Kidney (tissue), 22 donors: ENCODE measurements at places on chromosomes 2 and 18.

DNA sequence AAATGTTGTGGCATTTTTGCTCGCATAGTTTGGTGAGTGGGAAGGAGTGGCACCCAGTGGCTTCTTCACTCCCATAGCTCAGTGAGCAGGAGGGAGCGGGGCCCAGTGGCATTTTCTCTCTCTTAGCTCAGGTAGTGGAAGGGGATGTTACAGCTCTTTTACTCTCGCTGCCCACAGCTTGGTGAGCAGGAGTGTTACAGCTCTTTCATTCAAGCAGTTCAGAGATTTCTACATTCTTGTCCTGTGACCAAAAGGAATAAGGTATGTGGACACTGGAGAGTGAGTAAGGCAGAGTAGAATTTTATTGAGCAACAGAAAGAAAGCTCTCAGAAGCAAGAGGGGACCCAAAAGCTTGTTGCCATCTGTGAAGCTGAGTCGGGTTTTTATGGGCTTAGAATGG, 192.4 kb downstream of the SPAG16 start:
- DNase-seq: no peak

DNA sequence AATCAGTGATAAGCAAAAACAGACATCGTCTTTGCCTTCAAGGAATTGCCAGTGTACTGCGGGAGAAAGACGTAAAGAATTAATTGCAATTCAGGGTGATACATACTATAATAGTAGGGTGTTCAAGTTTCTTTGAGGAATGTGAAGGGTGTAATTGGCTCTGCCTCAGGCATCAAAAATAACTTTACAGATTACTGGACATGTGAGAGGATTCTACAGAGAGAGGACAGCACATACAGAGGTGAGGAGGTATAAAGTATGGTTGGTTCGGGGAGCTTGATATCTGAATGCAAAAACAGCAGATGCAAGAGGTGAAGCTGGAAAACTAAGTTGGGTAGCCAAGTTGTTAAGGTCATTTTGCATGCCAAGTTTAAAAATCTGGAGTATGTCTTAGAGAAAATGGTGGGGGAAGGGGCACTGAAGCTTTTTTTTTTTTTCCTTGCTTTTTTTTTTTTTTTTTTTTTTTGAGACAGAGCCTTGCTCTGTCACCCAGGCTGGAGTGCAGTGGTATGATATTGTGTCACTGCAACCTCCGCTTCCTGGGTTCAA, 227.5 kb upstream of the FOSL2 start:
- no peak for DNase-seq

GRCh38 chr2:183998797-183999190, 599.5 kb upstream of the ZNF804A start:
- DNase-seq: no peak

- DNase-seq: no peak
These were observed 32.2 kb downstream of the MREG start for GRCh38 chr2:215981115-215981514.

GRCh38 chr2:41707790-41708451, 339.9 kb upstream of the PKDCC start:
- no peak for DNase-seq

DNA sequence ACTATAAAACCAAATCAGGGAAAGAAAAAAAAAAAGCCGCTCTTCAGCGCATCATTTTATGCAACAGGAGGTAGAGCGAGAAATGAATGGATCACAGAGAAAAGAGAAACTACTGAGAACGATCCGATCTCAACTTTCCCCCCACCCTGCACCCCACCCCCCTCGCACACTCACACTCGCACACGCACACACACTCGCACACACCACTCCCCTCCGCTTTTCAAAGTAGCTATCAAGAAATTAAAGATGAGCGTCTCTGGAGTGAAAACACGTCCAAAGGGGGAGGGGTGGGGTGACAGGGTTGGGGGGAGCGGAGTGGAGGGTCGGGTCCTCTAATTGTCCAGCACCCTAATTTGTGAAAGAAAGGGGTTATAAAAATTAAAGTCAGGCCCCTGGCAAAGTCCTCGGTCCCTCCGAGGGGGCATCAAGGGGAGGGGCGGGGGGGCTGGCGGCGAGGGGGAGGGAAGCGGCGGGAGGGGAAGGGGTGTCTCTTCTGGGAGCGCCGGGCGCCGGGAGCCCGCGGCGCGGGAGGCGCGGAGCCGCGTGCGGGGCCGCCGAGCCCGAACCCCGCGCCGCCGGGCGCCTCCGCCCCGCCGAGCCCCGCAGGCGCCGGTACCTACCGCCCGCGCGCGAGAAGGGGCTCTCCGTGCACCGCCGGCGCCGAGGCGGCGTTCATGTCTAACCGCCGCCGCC, 428 bp downstream of the TCF4 start:
- peak; percentile 53 for DNase-seq

DNA sequence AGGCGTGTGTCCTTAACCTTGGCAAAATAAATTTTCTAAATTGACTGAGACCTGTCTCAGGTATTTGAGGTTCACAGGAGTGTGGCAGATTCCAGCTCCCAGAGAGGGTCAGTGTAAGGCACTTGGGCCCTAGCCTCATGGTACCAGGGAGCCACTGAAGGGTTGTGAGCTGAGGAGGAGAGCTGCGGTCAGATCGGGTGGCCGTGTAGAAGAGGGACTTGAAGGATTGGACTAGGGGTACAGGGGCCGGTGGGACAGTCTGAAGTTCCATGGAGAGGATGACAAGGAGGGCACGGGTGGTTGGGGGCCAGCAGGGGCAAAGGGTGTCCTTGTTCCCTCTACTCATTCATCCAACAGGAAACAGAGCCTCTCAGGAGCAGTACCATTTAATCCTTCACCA, 327.0 kb upstream of the HS6ST1 start:
- peak; percentile 16 for DNase-seq

GRCh38 chr18:79771446-79772107, 26.2 kb upstream of the KCNG2 start:
- DNase-seq: no peak

DNA sequence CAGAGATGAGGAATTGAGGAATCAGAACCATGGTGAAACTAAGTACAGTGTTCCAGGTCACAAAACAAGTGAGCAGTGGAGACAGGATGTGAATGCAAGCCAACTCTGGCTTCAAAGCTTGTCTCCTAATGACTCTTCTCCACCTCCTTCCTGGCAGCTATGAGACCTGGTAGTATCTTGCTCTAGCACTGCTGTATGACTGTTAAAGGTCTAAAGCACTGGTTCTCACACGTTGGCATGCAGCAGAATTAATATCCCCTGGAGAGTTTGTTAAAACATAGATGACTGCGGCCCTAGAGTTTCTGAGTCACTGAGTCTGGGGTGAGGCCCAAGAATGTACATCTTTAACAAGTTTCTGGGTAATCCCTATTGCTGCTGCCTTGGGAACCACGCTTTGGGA, 63.3 kb downstream of the SUCLG1 start:
- no peak for DNase-seq

DNA sequence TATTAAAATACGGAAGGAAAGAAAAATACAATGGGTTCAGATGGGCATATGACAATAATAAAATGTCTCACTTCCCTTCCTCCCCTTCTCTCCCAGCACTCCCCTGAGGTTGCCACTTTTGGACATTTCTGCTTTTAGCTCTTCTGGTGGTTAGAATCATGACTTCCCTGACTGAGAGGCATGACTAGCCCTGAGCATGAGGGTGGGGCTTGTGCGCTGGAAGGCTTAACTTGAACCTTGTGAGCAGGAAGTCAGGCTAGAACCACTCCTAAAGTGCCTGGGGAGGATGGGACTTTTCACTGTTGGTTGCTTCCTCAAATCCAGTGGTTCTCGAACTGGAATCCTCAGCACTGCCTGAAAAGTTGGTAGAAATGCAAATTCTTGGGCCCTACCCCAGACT, 19.7 kb upstream of the ARHGAP25 start:
- DNase-seq: peak; percentile 66

DNA sequence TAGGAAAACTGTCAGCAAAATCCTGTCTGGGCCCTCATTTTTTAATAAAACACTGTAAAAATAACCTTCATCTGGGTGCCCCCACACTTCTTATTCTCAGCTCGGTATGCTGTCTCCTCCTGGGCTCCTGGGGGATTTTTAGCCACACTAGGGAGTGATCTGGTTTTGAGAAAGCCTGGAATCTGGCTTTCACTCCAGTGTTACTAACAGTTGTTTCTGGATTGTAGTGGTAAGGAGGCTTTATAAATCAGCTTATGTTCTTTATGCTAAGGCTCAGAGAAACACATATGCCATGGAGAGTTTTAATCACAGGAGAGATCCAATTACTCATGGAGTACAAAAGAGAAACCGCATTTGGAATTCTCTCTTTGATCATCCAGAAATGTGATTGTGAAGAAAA, 744.3 kb upstream of the SOX11 start:
- DNase-seq: no peak

GRCh38 chr2:100756704-100757103, 63.2 kb upstream of the NPAS2 start:
- DNase-seq: no peak

- no peak for DNase-seq
These were observed 800 bp downstream of the VIL1 start for GRCh38 chr2:218419630-218420216.

DNA sequence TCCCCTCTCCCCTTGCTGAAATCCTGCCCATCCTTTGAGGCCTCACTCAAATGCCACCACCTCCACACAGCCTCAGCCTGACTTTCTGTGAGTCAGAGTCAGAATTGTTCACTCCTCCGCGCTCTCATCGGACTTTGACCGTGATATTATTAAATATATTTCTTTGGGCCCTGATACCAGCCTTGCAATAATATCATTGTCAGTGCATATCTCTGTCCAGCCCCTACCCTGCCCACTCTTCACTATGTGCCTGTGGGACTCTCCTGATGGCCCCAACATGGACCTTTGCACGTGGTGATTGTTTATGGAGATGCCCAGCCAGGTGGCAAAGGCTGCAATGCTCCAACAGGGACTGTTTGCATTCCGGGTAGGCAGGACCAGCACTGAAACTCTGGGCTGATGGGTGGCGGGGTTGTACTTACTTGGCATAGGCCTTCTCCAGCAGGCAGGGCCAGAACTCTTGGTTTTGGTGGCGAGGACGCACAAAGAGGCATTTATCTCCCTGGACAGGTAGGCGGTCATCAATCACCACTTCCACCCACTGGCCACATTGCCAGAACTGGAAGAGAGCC, 37.3 kb downstream of the CAPN13 start:
- DNase-seq: no peak

- no peak for DNase-seq
These were observed 140.7 kb upstream of the THUMPD2 start for GRCh38 chr2:39919511-39920306.

DNA sequence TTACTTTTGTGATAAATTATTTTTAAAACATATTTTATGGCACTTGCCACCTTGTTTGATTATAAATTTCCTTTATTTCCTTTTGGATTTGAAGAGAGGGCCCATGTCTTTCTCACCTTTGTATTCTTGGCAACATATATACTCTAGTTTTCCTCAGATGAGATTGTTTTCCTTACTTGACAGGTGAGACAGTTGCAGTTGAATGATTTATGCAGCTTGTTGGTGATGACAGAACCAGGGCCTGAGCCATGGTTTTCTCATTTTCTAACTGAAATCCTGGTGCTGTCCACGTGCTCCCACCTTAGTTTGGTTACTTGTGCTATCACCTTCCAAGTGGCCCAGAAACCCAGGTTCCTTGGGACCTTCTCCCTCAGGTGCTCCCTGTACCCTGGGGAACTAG, 58.2 kb downstream of the TTC39C start:
- DNase-seq: no peak

GRCh38 chr18:43080671-43081070, 34.8 kb downstream of the RIT2 start:
- DNase-seq: no peak

GRCh38 chr2:15486770-15487169, 74.4 kb downstream of the NBAS start:
- no peak for DNase-seq

- DNase-seq: no peak
These were observed 1624.2 kb downstream of the LRP1B start for GRCh38 chr2:140506606-140507005.

- DNase-seq: no peak
These were observed 37.3 kb downstream of the FHOD3 start for GRCh38 chr18:36334798-36335197.

DNA sequence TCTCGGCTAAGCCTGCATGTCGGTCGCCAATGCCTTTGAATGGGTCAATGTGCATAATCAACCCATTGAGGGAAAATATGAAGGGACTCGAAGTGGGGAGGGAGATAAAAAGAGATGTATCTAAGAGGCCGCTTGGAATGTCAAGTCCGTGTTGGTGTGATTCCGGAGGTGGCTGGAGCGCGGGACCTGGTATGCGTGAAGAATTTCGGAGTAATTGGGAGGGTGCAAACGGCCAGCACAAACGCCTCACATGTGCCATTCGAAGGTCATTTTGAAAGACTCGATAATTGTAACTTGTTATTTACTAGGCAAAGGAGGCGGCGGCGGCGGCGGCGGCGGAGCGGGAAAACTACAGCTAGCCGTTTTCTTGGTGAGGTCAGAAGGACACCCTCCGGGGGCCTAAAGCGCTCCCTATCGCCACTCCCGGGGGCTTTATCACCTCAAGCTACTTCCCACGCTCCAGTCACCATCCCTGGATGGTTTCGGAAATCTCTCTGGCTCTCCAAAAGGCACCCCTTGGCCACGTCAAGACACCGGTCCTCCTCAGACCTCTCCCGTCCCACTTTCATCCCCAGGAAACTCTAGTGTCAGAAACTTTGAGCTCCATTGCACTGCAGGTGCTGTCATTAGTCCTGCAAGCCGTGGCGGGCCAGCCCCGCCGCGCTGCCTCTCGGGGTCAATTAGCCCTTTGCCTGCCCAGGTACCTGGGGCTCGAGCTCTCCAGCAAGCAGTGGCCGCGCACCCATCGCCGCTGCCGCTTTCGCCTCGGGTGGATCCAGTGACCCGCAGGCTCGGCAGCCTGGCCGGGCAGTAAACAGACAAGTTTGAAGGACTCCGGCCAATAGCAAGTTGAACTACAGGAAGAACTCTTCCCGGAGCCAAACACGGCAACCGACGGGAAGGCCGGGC, 1.5 kb downstream of the ERBB4 start:
- DNase-seq: peak; percentile 77

DNA sequence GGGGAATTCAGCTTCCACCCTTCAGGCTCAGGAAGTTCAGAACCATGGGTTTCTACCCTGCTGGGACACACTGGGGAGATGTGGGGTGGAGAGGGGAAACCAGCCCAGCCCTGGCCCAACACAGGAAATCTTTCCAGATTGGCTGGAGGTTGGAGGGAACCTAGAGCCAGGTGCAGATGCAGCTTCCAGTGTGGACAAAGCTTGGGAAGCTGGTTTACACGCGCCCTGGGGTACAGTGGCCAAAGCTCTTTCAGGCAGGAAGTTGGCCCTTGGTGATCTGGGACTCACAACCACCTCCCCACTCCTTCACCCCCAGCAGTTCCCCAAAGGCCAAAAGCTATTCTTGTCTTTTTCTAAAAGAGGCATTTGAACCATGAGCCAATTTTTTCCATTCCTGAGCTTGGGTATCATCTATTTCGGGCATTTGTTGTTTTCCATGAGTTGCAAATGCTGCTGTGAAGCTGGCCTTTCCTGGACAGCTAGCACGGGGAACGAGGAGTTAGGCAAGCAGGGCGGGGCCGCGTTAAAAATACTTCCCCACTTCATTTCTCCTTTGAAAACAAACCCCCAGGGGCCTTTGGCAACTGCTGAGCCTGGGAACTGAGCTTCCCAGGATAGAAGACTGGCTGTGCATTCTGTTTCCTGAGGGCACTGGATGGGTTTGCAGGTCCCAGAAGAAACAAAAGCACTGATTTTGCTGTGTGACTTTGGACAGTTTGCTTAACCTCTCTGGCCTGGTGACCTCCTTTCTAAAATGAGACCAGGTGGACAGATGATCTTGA, 3.1 kb upstream of the ARID5A start:
- DNase-seq: peak; percentile 82
